Progenitor cell of endocrine pancreas (in vitro differentiated cells): ENCODE measurements at places on chromosomes 13 and 19.

- DNase-seq: no peak
Measured at GRCh38 chr13:85799097-85799582, at the start of gene SLITRK6. Gene SLITRK6, minus strand, starts transcription at chr13:85799419. Its CDS starts 2,911 bp downstream, at chr13:85796508.

GRCh38 chr13:20121159-20121525 is 39.7 kb downstream of the GJA3 start:
- DNase-seq: no peak

GRCh38 chr19:20503476-20503875 is 62.1 kb downstream of the ZNF737 start:
- DNase-seq: no peak

- no peak for DNase-seq
Measured at GRCh38 chr13:101258071-101258470, 158.2 kb downstream of the NALCN start.

GRCh38 chr19:15379999-15380647 is 536 bp upstream of the AKAP8 start:
- no peak for DNase-seq

- DNase-seq: no peak
Measured at GRCh38 chr13:26132756-26133155, 80.9 kb upstream of the SHISA2 start.

- no peak for DNase-seq
Measured at GRCh38 chr19:48194041-48194843, 23.8 kb downstream of the ZSWIM9 start.

GRCh38 chr13:40677064-40677463 is 10.6 kb upstream of the FOXO1 start:
- DNase-seq: no peak

GRCh38 chr19:40257096-40257517 is 28.0 kb downstream of the AKT2 start:
- DNase-seq: no peak

DNA sequence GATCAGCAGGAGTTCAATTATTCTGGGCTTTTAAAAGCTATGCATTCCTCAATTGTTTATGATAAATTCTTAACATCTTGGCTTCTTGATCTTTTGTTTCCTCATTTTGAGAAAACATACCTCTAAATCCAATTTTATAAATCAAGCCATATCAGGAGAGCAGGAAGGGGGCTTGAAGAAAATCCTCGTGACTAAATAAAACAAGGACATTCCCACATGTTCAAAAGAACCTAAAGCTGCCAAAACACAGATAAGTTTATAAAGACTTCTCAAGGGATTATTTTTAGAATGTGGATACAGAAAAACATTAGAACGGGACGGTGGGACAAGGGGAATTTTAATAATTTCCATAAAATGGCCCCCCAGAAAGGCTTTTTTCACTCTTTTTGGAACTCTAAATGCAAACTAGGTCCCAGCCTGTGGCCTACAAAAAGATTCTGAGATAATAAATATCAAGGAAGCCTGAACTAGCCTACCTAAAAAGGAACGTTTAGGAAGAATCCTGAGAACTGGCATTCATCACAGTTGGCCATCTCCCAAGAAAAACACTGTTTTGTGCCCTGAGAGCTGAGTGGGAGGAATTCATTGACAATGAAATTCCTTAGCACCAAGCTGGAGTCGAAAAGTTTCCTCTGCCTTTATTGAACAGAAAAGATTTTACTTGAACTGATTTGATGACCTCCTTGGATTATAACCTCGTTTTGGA is 30.1 kb downstream of the ZAR1L start:
- DNase-seq: no peak

- no peak for DNase-seq
Measured at GRCh38 chr19:3508771-3509535, 2.8 kb downstream of the FZR1 start.

GRCh38 chr13:89066868-89067466 is 1395.8 kb downstream of the SLITRK5 start:
- DNase-seq: peak; percentile 9

DNA sequence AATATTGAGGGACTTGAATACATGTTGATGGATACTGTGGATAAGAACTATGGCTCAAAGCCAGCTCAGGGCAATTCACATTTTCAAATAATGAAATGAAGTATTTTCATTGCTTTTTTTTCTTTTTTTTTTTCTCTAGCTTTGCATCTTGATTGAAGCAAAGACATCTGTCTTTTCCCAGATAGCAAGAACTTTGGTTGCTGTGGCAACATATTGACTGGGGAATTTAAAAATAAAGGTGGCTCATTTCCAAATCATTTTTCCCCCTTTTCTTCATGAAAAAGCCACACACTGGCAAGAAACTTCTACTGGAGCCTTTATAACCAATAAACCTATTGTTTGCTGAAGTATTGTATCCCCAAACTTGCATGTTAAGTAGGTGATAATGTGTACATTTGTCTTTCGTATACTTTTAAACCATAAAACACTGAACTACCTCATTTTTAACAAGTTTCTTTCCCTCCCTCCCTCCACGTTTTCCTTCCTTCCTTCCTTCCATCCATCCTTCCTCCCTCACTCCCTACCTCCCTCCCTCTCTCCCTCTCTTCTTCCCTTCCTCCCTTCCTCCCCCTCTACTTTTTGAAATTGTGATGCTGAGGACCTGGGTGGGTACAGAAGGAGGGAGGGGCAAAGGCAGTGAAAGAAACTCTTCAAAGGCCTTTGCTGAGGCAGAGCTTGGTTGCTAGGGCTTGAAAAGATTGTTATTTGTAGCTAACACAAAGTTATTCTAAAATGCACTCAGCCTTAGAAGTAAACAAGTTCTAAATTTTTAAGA is 343.5 kb upstream of the SPRY2 start:
- no peak for DNase-seq

DNA sequence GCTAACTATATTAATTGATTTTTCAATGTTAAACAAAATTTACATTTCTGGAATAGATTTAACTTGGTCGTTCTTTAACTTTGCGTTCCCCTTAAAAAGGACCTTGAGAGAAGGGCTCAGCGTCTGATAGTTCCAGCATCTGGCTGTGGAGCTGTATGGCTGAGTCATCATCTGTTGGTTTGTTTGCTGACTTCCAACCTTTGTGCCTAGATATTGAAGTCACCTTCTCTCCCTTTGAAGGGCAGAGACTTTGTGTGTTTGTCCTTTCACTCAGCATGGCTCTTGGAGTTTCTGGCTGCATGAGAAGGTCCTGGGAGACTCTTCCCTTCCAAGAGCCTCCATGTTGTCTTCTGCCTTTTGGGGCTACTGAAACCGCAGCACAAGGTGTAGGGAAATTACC is 16.6 kb upstream of the IRS2 start:
- DNase-seq: no peak

DNA sequence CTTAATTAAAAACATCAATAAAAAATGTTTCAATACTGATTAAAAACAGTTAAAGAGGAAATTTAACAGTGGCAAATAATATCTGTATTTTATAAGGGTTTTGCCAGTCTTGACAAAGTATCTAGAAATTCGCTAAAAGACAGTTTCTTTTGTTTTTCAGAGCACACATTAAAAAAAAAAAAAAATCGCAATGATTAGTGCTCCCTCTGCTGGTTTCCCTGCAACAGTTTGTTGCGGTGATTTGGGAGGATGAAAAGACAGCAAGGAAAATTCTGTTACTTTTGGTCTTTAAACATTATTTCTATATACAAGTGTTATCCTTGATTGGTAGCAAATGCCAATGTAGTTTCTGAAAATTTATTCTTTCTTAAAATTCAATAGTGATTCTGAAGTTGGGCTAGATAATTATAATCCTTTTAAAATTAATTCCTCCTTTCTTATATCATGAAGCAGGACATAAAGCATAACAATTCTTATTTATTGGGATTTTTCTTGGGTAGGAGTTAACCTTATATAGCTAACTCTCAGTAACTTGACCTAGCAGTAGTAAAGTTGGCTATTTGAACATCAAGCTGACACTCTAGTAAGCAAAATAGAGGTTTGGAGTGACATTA is 23.1 kb upstream of the SPRY2 start:
- no peak for DNase-seq

GRCh38 chr19:13610039-13610691 is 103.9 kb upstream of the CACNA1A start:
- DNase-seq: no peak

GRCh38 chr13:53126841-53127245 is 98.2 kb downstream of the OLFM4 start:
- no peak for DNase-seq

- DNase-seq: no peak
Measured at GRCh38 chr19:42693760-42694350, 46.4 kb downstream of the PSG3 start.
